HFFc6 (cell line): ENCODE measurements at places on chromosomes 13 and 19.

- DNase-seq = no peak
Measured at GRCh38 chr13:110300090-110300815, 6.7 kb downstream of the COL4A1 start.

GRCh38 chr19:2345076-2345475 lies 15.0 kb upstream of the TMPRSS9 start:
- no peak for DNase-seq

DNA sequence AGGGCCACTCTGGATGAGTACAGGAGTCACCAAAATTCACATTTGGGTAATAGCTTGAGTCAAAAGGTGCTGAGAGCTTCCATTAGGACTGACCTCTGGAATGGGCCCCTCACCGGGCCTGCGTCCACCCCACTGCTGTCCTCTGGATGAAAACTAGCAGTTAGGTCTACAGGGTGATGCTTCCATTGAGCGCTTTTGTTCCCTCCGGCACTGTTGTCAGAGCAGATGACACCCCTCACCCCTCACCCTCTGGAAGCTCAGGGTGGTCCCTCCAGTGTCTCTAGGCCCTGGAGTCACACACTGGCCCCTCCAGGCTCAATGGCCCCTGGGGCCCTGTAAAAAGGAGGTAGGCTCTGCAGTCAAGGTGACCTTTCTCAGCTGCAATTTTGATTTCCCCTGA lies 187.8 kb upstream of the GPR12 start:
- no peak for DNase-seq

DNA sequence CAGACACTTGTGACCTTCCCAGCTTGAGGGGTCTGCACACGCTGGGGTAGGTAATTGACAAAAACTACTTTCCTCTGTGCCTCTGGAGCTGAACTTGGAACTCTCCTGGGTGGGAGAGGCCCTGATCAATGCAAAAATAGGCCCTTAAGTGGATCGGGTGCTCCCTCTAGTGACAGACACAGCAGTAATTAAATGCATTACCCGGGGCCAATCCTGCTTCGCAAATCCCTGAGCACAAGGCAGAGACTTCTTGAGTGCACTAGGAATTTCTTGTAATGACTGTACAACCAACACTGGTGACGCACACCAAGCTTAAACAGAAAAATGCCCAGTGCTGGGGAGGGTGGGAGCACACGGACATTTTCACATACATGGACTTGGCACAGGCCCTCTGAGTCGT lies 10.6 kb upstream of the UBE2S start:
- DNase-seq = peak; percentile 90

GRCh38 chr13:33033986-33034385 lies 17.8 kb downstream of the KL start:
- DNase-seq = no peak

GRCh38 chr19:56125806-56126590 lies 4.9 kb upstream of the ZNF787 start:
- no peak for DNase-seq

DNA sequence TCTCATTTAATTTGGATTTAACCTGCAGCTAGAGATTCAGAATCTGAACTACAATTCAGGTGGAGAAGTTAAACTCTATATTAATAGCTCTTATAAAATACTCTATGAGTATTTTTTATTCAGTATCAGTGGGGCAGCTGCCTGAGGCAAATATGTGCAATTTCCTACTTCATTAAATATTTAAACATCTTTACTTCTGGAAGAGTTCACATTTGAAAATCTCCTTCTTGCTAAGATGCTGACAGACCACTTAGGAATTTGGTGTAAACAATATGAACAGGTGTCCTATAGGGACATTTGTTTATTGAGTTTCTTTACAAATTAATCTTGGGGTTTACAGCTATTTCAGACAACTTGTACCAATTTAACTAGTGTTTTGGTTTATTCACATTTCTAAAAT lies 20.4 kb downstream of the STARD13 start:
- DNase-seq = no peak

DNA sequence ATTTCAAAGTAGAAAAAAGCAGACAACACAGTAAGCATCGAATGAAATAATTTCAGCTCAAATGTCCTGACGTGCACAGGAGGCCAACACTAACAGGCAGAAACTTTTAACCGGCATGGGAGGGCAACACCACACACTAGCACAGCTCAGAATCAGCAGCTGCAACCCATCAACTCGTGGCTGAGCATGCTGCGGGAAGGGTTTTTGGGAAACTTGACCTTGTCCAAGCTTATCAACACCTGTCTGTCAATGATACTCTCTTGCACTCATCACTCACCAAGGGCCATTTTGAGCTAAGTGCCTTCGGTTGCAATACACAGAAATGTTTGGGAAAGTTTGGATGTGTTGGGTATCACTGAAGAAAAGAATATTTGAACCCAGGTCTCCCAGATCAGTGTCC lies 483.7 kb downstream of the TSHZ3 start:
- DNase-seq = no peak

DNA sequence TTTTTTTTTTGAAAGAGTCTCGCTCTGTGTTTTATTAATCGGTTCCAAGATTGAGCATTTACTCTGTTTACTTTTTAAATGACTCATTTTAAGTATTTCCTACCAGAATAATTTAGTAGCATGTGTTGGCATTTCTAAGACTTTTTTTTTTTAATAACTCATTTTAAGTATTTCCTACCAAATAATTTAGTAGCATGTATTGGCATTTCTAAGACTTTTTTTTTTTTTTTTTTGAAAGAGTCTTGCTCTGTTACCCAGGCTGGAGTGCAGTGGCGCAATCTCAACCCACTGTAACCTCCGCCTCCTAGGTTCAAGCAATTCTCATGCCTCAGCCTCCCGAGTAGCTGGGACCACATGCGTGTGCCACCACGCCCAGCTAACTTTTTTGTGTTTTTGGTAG lies 13.1 kb downstream of the SETDB2 start:
- DNase-seq = no peak

GRCh38 chr13:90776051-90776748 lies 571.3 kb upstream of the MIR17HG start:
- no peak for DNase-seq

DNA sequence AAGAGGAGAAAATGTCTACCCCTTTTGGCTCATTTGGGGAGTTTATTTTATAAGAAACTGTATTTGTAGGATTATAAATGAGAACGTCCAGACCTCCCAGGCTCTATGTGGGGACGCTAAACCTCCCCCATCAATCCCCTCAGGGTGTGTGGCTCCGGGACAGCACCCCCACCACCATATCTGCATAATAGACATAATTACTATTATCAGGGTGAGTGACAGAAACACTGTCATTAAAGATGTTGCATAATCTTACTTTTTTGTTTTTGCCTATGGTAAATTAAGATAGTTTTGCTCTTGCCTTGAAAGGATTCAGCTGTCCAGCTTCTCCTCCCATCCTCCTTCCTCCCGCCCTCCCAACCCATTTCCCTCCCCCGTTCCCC lies 93.3 kb downstream of the NUFIP1 start:
- DNase-seq = no peak

DNA sequence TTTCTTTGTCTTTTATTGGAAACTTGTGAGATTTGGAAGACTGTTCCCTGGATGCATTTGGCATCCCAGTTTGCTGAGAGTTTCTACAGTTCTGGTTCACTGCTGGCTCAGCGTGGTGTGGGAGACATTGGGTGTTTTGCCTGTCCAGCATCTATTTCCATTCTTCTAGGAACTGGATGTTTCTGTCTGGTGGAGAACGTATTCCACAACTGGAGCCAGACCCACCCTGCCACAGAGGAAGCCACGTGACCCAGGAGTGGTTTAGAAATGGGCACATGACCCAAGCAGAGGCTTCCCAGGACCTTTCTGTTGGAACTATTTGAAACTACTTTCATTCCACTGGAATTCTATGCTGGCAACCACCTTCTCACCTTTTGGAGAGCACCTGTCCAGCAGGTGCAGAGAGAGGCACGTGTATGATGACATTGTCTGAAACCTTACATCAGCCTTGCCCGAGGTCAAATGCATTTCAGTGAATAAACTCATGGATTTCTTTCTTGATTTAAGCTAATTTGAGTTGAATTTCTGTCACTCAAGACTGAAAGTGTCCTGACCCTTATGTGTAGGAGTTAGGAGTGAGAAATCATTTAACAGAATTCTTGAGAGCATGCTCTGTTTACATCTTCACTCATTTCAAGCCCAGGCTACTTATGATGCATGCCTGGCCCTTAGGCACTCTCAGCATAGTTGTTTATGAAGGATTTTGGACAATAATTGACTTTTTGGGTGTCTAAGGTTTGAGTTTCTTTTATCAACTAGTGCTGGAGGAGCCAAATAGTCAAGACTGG lies 121.8 kb downstream of the AKAP11 start:
- DNase-seq = no peak

DNA sequence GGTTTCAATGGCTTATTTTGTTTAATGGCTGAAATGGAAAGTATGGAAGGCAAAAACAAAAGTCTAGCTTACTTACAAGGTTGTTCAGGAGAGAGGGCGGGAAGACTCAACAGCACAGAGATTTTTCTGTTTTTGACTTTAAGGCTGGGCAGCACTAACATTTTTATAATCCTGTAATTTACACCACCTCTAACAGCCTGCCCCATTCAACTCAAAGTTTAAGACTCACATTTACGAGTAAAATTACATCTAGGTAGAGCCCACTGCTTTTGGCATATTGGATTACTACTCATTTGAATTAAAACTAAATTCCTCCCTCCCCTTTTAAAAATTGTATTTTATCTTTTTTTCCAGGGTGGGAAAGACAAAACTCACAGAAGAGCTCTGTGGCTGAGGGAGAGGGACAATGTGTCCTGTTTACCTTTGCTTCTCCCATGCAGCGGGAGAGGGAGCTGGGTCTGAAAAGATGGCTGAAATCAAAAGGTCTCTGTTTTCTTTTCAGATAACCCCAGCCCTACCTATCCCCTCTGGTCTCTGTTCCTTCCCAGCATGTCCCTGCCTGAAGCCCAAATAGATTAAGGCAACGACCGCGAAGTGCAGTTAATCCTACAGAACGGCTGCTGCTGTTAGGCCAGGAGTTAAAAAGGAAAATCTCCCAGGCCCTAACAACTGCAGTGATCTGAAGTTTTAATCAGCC lies 6.6 kb downstream of the EFNB2 start:
- no peak for DNase-seq

DNA sequence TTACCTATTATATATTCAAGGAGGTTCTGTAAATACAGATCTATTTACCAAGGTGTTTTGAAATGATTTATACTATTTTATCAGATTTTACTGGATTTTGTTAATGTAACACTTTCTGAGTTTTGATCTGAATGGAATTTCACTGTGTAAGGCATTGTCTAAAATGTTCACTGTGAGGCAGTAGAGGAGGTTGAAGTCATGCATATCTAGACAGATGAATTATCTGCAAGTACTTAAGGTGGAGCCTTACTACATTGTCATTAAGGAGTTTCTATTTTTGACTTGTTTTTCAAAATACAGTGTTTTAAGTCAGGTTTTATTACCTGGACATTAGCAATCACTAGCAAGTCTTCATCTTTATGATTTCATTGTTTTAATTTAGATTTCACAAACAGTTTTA lies 62.1 kb downstream of the TM9SF2 start:
- no peak for DNase-seq

DNA sequence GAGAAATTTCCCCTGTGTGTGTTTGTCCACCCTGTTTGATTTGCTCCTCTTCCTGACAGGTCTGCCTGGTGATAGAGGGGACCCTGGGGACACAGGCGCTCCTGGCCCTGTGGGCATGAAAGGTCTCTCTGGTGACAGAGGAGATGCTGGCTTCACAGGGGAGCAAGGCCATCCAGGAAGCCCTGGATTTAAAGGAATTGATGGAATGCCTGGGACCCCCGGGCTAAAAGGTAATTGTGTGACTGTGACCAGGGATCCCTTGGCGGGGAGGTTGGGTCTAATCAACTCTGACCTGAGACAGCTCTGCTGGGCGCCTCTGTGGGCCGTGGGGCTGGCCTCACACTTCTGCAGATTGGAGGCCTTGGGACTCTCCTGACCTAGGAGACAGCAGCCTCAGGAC lies 81.4 kb downstream of the RAB20 start:
- no peak for DNase-seq

- DNase-seq = no peak
Measured at GRCh38 chr19:23774106-23774505, 15.4 kb upstream of the ZNF681 start.

DNA sequence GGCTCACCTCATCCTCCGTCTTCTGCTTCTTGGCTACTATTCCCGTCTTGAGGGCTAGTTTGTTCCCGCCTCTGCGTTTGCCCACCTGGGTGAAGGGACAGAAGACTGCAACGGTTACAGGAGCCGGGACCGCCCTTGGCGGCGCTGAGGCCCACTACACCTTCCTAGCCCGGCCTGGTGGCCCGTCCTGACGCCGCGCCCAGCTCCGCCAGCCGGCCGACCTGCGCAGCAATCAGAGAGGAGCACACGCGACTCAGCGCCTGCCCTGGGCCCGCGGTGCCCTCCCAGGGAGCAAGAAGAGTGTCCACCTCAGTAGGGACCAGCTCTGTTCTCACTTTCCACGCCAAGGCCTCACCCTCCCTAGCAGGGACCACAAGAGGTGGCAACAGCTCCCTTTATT lies 3.1 kb downstream of the TRIR start:
- DNase-seq = no peak

DNA sequence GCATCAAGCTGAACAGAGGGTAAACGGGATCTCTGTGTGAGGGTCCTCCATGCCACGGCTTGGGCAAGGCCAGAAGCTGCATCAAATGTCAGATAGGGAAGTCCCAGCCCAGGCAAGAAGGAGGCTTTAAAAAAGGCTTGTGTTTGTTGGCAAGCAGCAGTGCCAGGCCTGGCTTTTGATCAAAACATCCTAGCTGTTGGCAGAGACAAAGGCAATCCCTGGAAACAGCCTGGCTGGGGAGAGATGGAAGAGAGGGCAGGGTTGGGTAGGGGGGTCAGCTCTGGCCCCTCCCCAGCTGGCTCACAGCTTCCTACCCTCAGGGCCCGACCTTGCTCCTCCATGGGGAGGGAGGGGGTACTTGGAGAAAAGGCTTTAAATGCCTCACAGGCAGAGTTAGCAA lies 61.8 kb upstream of the KCTD15 start:
- no peak for DNase-seq

GRCh38 chr19:18329035-18329376 lies 6.1 kb upstream of the LSM4 start:
- no peak for DNase-seq

GRCh38 chr13:50783066-50783465 lies 60.4 kb downstream of the DLEU7 start:
- no peak for DNase-seq

- DNase-seq = peak; percentile 79
Measured at GRCh38 chr13:50375792-50376191, 360.5 kb downstream of the KCNRG start.

GRCh38 chr13:79423340-79423739 lies 17.3 kb upstream of the RBM26 start:
- DNase-seq = no peak
